ENCODE measurements at places on chromosomes 16 and 17.

- DNase-seq, result no peak
Measured at GRCh38 chr16:28858421-28858820, 5.2 kb upstream of the SH2B1 start.

- no peak for DNase-seq
Measured at GRCh38 chr17:20084621-20085282, 75.6 kb downstream of the SPECC1 start.

DNA sequence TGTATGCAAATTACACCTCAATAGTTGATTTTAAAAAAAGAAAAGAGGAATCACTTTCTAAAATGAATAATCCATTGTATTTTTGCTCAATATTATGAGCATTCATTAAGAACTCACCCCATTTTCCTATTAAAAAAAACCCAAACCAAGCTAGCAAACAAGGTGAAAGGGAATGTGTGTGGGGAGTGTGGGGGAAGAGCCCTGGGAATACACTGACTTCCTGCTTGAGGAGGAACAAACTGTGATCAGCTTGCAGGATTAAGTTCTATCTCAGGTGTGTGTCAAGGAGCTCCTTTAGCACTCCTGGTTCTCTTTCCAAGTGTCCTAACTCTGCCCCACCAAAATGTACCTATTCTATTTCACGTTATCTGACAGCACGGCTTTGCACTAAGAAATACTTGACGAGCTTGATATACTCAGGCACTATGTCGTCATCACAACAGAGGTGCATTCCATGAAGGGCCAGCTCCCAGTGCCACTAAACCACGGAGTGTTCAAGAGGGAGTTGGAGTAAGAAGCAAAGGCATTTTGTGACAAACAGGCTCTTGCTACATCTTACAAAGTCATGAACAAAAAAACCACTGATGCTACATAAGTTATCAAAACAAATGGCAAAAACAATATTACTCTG is 73.2 kb downstream of the MYH10 start:
- DNase-seq, result no peak

DNA sequence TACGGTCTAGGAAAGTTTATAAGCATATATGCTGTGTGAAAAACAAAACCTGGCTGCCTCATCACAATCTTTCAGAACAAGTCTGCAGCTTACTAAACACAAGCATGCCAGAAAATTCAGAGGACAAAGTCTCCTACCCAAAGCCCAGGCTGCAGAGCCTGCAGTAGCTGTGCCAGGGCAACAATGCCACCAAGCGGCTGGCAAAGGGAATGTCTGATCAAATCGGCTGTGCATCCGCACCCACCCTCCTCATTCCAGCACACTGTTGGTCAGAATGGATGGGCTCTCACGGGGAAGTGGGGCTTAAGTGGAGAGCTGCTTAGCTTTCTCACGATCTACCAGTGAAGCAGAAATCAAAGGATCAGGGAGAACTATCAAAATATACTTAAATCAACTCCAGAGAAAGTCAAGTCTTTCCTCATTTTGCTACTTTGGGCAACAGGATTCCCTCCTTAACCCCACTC is 73.5 kb downstream of the CYTH1 start:
- peak; percentile 51 for DNase-seq

- DNase-seq, result peak; percentile 55
Measured at GRCh38 chr17:56834380-56835263, 671 bp downstream of the DGKE start.

DNA sequence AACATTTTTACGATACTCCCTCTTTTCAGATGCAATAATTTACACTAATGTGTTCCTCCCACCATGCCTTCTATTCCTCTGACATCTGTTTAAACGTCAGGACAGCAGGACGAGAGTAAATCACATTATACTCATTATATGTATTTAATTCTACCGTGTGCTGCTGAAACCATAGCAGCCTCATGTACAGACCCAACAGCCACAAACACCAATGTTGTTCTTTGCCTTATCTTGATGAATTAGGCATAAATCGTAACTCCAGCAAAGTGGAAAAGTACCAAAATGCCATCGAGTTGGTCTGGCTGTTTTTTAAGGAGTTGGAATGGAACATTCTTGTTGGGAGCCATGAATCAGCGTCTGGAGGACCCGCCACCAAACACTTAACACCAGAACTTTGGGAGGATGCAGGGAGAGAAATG is 82.9 kb upstream of the FOXF1 start:
- no peak for DNase-seq

DNA sequence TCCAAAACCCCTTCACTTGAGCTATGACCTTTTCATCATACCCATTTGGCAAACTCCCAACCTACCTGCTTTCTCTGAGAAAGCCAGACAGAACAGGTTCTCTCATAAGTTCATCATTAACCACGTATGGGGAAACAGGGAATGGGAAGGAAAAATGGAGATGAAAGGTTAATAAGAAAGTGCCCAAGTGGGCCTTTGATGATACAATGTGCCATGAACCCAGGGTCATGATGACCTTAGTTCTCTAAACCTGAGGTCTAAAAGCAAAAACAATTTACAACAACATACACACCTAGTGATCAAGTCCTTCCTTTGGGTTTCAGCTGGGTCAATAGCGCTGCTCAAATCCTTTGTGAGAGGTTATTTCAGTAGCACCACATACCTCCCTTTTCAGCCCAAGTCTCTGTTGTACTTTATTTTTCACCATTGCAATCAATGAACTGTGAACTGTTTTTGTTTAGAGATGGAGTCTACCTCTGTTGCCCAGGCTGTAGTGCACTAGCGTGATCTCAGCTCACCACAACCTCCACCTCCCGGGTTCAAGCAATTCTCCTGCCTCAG is 14.5 kb upstream of the RANGRF start:
- no peak for DNase-seq

GRCh38 chr16:21685034-21685455 is 21.3 kb downstream of the OTOA start:
- no peak for DNase-seq

GRCh38 chr16:84828322-84828721 is 8.5 kb downstream of the CRISPLD2 start:
- DNase-seq, result no peak

- DNase-seq, result no peak
Measured at GRCh38 chr17:75831032-75831571, 13.1 kb downstream of the UNC13D start.

DNA sequence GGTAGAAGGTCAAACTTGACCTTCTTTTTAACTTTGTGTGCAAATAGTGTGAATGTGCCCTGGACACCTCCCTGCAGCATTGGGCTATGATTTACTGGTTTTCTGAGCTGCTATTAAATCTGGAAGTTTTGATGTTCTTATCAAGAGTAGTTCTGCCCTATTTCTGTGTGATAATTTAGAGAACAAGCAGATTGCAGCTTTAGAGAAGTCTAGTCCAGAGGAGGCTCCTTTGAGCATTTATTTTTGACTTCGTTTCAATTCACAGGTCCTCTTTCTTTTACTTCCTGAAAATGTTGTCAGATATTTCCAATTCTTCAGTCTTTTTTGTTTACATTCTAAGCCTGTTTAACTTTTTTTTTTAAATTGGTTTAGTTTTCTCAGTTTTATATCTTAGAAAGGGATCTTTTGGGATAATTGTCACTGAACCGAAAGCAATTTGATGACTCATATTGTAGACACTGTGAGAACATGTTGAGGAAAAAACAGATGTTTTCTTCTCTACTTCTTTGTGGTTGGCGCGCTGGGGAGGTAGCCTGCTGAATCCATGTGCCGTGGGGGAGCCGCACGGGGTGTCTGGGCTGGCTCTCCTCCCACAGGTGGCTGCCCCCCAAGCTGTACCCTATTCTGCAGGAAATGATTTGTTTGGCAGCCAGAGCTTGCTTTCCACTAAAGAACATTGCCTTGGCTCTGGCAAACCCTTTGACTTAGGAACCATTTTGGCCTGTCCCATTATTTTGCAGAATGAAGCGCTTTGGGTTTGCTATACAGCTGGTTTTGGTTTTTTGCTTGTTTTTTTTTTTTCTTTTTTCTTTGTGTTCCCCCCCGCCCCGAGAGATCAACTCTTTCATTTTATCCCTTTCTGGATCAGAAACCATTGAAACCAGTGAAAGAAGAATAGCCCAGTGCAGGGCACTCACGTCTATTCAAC is 53.4 kb downstream of the MFSD11 start:
- no peak for DNase-seq

- DNase-seq, result no peak
Measured at GRCh38 chr16:12020009-12020408, 43.5 kb downstream of the SNX29 start.

- no peak for DNase-seq
Measured at GRCh38 chr17:58059141-58059540, 24.1 kb upstream of the DYNLL2 start.

GRCh38 chr16:69131839-69132423 is 457 bp downstream of the CHTF8 start:
- peak; percentile 76 for DNase-seq

DNA sequence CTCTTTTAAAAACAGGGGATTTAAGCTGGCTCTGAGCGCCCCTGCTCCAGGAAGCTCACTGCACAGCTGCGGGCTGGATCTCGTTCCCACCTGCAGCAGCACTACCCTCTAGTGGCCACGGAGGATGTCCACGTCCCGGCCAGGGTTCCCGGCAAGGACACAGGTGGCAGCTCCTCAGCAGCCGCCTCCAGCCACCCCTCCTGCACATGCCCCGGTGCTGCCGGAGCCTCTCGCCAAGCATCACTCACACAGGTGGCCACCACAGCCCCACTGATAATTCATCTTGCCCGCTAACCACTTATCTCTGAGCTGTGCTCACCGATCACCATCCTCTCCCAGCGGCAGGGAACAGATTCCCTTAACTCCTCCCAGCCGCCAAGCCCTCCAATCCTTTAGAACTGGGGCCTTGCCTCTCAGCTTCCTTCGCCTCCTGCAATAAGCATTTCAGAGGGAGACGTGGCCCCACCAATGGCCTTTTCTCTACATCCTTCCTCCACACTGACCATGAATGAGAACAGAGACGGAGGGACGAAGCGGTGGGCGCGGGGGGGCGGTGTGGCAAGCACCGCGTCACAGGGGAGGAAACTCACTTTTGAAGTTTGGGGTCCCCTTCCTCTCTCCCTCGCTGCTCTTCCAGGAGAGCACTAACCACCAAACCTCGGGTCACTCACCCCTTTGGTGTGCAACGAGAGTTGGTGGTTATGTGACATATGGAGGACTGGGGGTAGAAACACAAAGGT is 222.1 kb downstream of the RBFOX3 start:
- peak; percentile 3 for DNase-seq

- no peak for DNase-seq
Measured at GRCh38 chr16:4313563-4314531, 2.0 kb upstream of the GLIS2 start.

DNA sequence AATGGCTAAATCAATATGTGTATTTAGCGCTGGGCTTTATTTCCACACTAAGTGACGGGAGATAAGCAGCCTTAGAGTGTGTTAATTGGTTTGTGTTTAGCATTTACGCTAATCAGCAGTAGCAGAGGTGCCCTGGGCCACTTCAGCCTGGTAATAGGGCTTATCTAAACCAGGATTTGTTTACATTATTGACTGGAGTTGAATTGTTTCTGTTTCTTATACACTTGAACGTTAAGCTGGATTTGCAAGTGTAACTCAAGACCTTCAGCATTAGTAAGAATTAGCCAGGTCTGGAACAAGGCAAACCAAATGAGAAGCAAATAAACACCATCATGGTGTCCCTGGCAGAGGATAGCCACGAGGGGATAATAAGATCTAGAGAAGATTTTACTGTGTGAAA is 313.6 kb downstream of the HS3ST4 start:
- DNase-seq, result no peak

DNA sequence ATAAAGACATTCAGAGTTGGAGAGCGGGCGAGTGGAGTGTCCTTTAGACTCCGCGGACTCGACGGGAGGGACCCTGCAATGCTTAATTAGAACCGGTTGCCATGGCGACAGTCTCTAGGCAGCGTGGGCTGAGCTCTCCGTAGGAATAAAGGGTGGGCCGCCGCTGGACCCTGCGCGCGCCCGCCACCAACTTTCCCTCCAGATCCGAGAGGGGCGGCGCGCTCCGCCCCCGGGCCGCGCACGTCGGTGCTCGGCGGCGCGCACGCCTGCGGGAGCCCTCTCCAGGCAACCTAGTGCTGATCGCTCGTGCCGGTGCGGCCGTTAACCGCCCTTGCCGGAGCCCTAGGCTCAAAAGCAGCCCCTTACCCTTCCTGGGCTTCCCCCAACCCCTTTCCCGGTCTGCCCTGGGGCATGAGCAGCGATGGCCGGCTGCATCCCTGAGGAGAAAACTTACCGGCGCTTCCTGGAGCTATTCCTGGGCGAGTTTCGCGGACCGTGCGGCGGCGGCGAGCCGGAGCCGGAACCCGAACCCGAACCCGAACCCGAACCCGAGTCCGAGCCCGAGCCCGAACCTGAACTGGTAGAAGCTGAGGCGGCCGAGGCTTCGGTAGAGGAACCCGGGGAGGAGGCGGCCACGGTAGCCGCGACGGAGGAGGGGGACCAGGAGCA is at the start of gene PPM1E:
TSS of gene PPM1E (plus strand) at position 278 of the 669 bp plus-strand sequence.
- DNase-seq, result peak; percentile 39

GRCh38 chr16:58418601-58419000 is 26.3 kb downstream of the GINS3 start:
- no peak for DNase-seq

DNA sequence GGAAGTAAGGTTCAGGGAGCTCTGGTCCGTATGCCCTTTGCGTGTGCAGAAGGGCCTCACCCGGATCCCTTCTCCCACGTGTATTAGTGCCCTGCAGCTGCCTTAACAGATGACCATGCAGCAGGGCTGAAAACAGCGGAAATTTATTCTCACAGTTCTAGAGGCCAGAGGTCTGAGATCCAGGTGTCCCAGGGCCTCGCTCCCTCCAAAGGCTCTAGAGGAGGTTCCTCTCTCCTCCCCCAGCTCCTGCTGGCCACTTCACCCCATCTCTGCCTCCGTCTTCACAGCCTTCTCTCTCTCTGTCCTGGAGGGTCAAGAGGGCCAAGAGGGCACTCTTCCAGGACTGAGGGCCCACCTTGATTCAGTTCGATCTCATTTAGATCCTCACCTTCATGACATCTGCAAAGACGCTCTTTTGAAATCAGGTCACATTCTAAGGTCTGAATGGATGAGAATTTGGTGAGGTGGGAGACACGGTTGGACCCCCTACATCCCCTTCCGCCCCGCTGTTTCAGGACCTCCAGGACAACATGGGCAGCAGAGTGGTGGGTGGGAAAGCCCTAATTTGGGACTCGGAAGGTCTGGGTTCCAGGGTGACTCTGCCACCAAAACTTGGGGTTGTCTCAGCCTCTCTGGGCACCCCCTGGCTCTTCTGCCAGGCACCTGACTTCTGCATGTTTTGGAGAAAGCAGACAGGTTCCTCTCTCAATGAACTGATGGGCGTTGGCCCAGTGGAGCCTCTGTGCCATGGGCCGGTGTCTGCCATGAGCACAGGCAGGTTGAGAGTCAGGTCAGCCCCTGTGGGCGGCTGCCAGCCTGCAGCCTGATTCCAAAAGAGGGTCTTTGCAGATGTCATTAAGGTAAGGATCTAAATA is 361.2 kb downstream of the SEC14L1 start:
- no peak for DNase-seq

Data from stimulated activated CD4-positive, alpha-beta T cell treated with anti-CD3 and anti-CD28 coated beads, Interleukin-15, amount 100 ng/mL, for 48 hours (primary cell).